ENCODE measurements at places on chromosomes 7 and 10.

DNA sequence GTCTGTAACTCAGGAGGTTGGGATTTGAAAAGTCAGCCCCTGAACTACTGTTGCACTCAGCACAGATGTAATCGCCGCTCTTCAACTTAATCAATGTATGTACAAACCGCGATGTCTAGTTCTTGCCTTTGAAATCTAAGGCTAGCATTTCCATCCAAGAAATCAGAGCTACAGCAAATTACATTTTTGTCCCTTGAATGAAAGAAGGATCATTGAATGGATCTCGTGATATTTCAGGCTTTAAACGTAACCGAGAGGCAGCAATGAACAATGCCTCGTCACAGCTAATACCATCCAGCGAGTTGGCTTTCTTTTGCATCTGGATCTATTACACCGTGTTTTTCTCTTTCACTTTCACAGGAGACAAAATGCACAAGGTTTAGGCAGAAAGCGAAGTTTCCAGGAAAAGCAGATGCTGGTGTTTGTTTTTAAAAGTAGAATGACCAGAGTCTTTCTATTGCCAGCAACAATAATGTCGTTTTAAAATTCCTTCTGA is 5.5 kb downstream of the SKIDA1 start:
- peak; percentile 76 for DNase-seq

DNA sequence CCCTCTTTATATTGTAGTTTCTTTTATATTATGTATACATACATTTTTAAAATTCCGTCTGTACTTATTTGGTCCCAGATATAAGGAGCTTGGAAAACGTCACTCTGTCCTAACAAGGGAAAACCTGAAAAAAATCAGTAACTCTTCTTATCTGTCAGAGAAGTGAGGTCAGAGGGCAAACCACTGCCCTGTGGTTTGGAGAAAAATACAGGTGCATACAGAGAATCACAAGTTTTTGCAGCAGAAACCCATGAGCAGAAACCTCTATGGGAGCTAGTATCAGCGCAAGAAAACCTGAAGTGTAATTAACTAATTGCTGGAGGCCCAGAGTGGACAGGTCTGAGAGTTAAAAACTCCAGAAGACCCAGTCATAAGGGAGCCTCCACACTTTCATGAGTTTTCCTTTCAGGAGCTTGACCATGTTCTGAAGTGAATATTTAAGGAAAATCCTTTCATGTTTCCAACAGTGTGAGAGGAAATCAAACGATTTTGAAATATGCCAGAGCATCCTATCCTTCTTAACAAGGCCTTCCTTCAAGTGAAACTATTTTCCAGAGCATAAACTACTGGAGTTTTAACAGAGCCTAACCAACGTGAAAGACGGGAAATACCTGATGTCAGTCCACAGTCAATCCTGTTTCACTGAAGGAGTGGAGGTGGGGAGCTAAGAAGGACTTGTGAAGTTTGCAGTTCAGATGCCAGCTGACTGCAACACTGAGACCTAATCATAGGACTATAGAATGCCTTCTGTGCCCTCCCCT is 290.8 kb upstream of the BMPER start:
- no peak for DNase-seq

DNA sequence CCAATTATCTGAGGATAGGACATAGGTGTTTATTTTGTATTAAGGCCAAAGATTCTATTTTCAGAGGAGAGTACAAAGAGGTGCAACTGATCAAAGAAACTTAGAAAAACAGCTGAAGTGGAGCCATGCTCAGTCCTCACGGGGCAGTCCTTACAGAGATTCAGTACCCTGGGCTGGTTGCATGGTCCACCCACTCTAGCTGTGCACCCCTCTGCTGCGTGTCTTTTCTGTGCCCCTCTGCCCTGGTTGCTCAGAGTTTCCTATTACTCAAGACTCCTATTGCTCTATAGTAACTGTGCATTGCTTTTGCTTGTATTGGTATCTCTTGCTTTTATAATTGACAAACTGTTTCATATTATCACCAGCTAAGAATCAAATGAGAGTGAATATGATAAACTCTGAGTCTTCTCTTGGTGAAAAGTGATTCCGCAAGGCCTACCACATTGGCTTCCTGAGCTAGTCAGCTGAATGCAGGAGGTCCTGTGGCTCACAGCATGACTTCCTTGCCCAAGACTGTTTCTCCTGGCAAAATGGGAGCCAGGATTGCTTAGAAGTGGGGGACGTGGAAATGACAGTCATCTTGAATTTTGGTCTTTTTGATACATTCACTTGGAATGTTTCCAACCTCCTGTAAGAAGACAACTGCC is 137.0 kb downstream of the GLCCI1 start:
- no peak for DNase-seq

GRCh38 chr7:76254781-76255180 is 47.7 kb upstream of the HSPB1 start:
- no peak for DNase-seq

GRCh38 chr7:107687656-107688055 is 27.0 kb downstream of the SLC26A4 start:
- DNase-seq, result no peak

GRCh38 chr7:108327353-108327752 is 128.9 kb downstream of the NRCAM start:
- no peak for DNase-seq
